ENCODE measurements at places on chromosomes 4 and X. TPM values are rescaled to one million over a fixed set of nuclear protein-coding genes. Genes with fewer than 3 reads are reported as not detected.

GRCh38 chr4:153111426-153112040, 92.7 kb upstream of the TRIM2 start:
- no peak for DNase-seq
- H3K27ac ChIP-seq: no peak overlapping the region
- H3K4me1 ChIP-seq: no peaks in the 10 kb centered on the region
- peaks cover 3% of the 10 kb centered on the region for H3K27me3 ChIP-seq
- no peaks in the 10 kb centered on the region for H3K36me3 ChIP-seq

DNA sequence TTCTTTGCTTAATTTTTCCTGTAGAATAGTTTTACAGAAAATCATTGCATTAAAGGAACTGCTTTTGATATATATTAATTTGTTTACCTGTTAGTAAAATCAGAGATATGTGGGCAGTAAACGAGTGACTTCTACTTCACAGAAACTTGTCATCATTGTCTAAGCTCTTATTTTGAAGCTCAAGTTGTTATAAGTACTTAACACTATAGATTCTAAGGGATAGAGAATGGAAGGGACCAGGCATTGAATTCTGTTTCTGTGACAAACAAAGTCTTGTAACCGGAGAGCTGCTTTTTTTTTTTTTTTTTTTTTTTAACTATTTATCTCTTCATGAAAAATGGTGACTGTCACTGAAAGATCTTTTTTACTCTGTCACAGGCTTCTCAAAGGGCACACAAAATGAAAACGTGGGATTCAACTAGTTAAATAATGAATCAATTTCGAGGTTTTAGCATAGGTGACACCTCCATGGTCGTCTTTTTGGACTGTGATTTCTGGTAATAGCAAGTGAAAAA, 14.4 kb downstream of the STK26 start:
- DNase-seq: no peak
- no peak overlapping the region for H3K27ac ChIP-seq
- no peaks in the 10 kb centered on the region for H3K36me3 ChIP-seq
- no peaks in the 10 kb centered on the region for H3K4me1 ChIP-seq

The CTAG2 gene
- total RNA-seq: not detected

DNA sequence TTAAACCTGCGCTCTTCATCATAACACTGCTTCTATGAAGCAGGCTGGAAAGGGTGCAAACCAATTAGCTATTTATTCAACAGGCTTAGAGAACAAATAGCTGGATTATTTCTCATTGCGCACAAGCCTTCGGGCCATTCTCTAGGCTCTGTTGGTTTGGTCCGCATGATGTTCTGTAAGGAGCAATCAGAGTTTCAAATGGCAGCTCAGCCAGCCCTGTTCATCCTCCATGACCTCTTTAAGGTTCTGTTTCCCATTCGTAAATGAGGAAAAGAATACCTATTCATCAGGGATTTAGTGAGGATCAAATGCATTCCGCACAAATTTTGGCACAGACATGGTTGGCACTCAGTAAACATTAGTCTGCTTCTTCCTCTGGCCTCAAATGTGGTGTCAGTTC, 15.5 kb upstream of the GPM6A start:
- H3K27ac ChIP-seq: no peak overlapping the region
- H3K4me1 ChIP-seq: no peaks in the 10 kb centered on the region
- no peaks in the 10 kb centered on the region for H3K36me3 ChIP-seq
- H3K27me3 ChIP-seq: no peaks in the 10 kb centered on the region

The CLGN gene
- 1.6 TPM for total RNA-seq
